Esophagus mucosa (tissue), 1 donor: ENCODE measurements at places on chromosomes 5 and 9.

DNA sequence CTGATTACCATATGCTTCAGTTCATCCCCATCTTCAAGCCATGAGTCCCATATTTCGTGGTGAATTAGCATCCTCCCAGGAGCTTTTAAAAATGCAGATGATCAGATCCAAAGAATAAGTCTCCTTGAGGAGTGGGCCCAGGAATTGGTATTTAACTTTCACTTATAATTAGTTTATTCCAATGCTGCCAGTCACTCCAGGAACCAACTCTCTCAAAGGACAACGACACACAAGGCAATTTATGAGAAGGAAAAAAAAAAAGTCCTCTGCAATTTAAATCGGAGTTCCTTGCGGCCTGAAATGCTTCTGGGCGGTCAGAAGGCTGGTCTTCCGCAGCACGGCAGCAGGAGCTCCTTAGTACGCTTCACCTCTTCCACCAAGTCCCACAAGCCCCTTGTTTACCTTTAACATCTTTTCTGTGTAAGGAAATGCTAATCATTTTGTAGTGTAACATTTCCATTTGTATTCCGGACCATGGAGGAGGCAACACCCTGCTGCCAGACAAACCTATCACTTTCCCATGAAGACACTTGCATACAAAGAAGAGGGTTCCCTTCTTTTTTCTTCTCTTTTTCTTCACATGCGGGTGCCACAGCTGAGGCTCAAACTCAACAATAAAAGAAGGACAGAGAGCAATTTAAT, 16.3 kb upstream of the KCNV2 start:
- no peak for ATAC-seq

DNA sequence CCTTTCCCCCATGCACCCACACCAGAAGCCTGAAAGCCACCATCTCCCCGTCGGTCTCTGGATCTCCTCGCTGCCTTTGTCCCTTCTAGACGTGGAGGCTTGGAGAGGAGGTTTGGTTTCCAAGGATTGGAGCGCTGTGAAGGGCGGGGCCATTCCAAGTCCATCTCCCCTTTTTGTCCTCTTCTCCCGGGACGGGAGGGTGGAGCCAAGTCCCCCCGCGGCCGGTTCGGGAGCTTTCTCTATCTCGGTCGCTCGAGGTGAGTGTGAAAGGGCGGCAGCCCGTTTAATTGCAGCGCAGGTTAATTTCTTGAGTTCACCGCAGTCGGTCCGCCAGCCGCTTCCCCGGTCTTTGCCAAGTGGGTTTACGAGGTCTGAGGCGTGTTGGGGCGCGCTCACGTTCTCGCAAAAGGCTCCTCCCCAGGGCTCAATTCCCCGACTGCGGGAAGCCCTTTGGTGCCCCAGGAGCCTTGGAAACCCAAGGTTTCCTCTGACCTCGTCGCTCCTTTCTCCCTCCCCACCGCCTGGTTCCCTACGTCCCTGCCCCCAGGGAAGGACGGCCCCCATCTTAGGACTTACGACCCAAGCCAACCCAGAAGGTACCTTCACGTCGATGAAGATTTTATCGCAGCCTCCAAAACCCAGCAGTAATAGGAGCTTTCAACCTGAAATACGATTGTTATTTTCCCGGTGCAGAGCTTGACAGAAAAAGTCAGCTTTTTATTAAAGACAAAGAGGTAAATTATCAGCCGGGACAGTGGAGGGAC, 2.8 kb upstream of the ZNF462 start:
- peak; percentile 50 for ATAC-seq

GRCh38 chr5:109701252-109701651, 11.5 kb downstream of the MAN2A1 start:
- no peak for ATAC-seq

GRCh38 chr5:150180241-150181026, 9.4 kb upstream of the SLC6A7 start:
- no peak for ATAC-seq

DNA sequence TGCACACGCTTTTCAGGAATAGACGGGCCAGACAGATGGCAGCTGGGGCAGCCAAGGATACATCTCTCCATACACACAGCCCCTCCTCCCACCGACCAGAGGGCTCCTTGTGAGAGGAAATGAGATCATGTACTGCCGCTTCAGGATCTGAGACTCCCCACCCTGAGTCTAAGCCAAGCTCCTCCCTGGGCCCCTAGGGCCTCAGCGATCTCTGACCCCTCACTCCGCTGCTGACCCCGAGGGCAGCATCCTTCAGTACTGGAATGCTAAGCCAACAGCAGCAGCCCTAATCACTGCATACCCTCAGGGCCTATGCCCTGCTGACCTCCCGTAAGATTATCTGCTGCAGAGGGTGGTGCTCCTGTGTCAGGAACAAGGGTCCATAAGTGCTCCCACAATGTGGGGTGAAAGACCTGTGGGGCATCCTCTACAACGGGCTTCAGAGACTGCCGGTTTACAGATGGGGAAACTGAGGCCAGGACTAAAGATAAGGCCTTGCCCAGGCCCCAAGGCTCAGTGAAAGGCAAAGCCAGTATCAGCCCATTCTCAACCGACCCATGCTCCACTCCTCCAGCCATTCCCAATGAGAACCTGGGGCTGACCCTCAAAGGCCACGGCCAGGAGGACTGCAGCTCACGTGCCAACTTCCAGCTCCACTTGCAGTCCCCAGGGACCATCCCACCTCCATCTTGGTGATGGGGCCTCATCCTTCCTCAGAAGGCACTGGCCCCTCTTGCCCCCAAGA, 37.5 kb downstream of the BICD2 start:
- no peak for ATAC-seq

DNA sequence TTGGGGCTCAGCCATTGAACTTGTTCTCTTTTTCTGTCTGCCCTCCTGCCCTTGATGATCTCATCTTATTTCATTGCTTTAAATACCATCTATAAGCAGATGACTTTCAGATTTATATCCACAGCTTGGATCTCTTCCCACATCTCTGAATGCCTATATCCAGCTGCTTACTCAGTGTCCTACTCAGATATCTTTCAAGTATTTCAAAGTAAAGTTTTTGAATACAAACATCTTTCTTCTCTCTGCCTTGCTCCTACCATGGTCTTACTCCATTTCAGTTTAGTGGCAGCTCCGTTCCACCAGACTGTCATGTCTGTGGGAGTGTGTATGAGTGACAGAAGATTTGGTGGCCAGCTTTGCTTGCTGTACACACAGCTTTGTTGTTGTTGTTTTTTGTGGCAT, 59.7 kb downstream of the ERBIN start:
- ATAC-seq, result no peak

GRCh38 chr9:105416840-105417239, 31.0 kb upstream of the FSD1L start:
- ATAC-seq, result no peak
